Esophagus squamous epithelium (tissue), 5 donors: ENCODE measurements at places on chromosomes 16 and 17.
A peak's percentile ranks its signal among the peaks of the same experiment; 100 is the strongest.

GRCh38 chr17:72145962-72146361, 25.1 kb downstream of the SOX9 start:
- H3K36me3 ChIP-seq: no peaks in the 10 kb centered on the region
- DNase-seq: no peak
- peaks cover 18% of the 10 kb centered on the region for H3K27me3 ChIP-seq
- no peak overlapping the region for H3K27ac ChIP-seq

DNA sequence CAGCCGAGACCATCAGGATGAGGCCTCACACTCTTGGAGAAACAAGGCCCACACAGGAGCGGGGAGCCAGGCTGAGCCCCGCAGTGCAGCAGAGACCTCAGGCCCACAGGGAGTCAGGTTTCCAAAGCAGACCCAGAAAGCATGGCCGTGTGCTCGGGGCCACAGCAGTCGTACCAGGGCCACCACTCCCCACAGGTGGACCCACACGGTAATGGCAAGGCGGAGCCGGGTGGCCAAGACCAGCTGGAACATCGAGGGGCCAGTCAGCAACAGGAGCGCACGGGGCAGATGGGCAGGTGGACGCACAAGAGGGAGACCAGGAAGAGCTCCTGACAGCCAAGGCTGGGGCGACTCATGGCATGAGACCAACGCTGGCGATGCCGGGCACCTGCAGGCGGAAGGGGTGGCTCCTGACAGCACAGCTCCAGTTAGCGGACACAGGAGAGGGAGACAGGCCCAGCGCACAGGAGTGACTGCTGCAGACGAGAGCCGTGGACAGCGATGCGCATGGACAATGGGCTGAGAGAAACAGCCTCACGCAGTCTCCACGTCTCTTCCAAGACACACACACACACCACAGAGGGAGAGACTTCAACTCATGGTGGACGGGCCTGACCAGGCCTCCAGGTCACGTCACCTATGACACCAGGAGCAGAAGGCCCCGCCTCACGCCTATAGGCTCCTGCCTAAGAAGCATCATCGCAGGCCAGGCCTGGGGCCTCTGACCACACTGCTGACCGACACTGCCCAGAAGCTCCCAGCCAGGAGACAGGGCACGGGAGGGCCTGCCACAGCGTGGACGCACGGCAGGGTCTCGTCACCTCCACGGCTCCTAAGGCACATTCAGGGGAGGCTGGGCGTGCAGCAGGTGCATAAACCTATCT, 58.6 kb downstream of the ZNF778 start:
- H3K4me3 ChIP-seq: no peak overlapping the region
- H3K4me1 ChIP-seq: no peaks in the 10 kb centered on the region
- DNase-seq: no peak

DNA sequence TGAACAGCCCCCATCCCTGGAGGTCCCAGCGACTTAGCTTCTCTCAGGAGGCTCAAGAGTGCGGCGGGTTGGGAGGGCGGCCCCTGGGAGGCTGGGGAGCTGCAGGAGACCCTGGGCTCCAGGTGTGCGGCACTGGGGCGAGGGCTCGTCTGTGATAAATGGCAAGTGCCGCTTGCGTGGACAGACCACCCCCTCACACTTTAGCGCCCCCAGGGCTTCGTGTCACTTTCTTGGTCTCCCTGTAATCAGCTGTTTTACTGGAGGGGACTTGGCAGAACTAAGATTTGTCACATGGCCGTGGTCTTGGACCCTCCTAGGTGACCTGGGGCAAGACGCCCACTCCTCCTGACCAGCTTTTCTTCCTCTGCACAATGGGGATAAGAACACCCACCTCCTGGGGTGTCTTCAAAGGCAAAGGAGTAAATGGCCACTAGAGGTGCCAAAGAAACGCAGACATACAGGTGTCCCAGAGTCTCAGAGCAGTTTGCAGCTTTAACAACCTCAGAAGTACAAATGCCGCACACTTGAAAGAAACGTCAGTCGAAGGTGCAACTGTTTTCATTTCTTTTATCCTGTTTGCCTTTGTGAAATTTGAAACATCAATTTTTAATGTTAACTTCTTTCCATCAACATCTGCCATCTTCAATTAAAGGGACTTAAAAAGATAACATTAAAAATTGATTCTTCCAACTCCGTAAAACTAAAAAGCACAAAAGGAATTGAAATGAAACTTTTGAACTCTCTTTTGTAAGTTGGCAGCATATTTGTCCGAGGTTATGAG, 946 bp downstream of the OSGIN1 start:
- H3K36me3 ChIP-seq: peaks cover 11% of the 10 kb centered on the region
- no peak for DNase-seq
- no peaks in the 10 kb centered on the region for H3K27me3 ChIP-seq
- H3K4me1 ChIP-seq: peaks cover 29% of the 10 kb centered on the region
- peak overlapping the region; percentile 84 for H3K4me3 ChIP-seq

- H3K4me1 ChIP-seq: peaks cover 16% of the 10 kb centered on the region
- H3K27me3 ChIP-seq: no peaks in the 10 kb centered on the region
- no peak for DNase-seq
- no peak overlapping the region for H3K27ac ChIP-seq
Observed at GRCh38 chr16:84633622-84634021, 14.7 kb upstream of the KLHL36 start.

- no peaks in the 10 kb centered on the region for H3K36me3 ChIP-seq
- no peak for DNase-seq
- H3K4me3 ChIP-seq: no peak overlapping the region
- no peaks in the 10 kb centered on the region for H3K27me3 ChIP-seq
- H3K4me1 ChIP-seq: peaks cover 9% of the 10 kb centered on the region
- no peak overlapping the region for H3K27ac ChIP-seq
Observed at GRCh38 chr17:57424777-57425188, 168.5 kb downstream of the MSI2 start.

- H3K4me1 ChIP-seq: peaks cover 21% of the 10 kb centered on the region
- H3K36me3 ChIP-seq: no peaks in the 10 kb centered on the region
- no peaks in the 10 kb centered on the region for H3K27me3 ChIP-seq
- H3K4me3 ChIP-seq: no peak overlapping the region
Observed at GRCh38 chr17:69480245-69480644, 65.7 kb downstream of the MAP2K6 start.

DNA sequence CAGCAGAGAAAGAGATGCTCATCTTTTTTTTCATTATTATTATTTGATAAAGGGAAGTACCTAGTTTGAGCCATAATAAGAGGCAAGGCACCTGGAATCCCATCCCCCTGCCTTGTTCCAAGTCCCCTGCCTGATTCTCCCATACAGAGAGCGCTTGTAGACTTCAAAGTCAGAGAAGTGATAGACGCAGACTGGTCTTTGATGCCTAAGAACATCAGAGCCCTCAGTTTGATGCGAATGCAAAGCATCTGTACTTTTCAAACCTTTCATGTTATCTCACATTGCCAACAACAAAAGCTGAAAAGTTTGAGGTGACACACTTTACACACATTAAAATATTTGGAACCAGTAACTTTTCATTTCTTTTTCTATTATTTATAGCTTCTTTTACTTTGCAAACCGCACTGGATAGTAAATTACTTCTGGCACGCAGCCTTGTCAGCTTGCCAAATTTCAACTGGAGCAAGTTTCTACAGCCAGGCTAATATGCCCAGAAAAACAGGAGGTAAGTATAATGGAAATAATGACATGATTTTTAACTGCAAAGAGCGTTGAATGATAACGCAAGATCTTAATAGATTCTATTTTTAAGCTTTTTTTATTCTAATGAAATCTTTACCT, 5.9 kb upstream of the UTP6 start:
- no peak overlapping the region for H3K27ac ChIP-seq
- no peaks in the 10 kb centered on the region for H3K36me3 ChIP-seq
- H3K4me3 ChIP-seq: no peak overlapping the region

GRCh38 chr17:78323826-78324390, 36.0 kb downstream of the SOCS3 start:
- no peaks in the 10 kb centered on the region for H3K27me3 ChIP-seq
- no peak for DNase-seq
- peak overlapping the region; percentile 94 for H3K27ac ChIP-seq
- no peak overlapping the region for H3K4me3 ChIP-seq

DNA sequence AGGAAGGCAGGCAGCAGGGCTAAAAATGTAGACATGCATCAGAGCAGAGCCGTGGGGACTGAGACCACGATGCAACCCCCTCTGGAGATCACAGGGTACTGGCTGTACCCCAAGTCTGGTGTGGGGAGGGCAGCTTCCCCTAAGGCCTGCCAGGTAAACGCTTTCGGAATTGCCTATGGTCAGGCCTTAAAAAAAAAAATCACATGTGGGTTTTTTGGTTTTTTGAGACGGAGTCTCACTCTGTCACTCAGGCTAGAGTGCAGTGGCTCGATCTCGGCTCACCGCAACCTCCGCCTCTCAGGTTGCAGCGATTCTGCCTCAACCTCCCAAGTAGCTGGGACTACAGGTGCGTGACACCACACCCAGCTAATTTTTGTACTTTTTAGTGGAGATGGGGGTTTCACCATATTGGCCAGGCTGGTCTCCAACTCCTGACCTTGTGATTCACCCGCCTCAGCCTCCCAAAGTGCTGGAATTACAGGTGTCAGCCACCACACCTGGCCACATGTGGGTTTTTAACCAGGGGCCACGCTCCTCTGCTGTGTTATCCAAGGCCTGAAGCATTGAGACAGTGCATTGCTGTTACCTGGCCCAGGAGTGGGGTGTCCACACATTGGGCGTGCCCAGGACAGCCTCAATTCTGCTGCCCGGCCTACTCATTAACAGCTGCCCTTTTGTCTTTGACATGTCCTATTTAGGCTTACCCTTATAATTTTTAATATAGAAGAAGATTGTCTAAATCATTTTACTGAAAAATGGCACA, 50.4 kb downstream of the LITAF start:
- no peak overlapping the region for H3K4me3 ChIP-seq
- H3K27ac ChIP-seq: no peak overlapping the region
- no peaks in the 10 kb centered on the region for H3K36me3 ChIP-seq
- no peak for DNase-seq

DNA sequence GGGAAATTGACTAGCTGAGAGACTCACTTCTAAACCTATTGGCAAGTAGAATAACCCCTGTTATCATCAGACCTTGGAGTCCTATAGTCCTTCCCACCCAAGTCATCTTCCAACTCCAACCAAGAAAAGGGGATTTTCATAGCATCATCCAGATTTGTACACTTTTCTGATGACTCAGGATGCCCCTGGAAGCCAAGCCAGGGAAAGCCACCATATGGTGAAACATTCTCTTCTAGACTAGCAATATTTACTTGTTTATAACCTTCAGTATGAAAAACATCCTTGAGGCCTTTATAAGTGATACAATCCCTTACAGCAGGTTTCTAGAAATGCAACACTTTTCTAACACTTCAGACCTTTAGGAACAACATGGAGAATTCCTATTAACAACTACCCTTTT, 618.8 kb upstream of the CDH11 start:
- no peak overlapping the region for H3K27ac ChIP-seq
- no peaks in the 10 kb centered on the region for H3K36me3 ChIP-seq
- H3K4me3 ChIP-seq: no peak overlapping the region
- no peaks in the 10 kb centered on the region for H3K4me1 ChIP-seq
- no peaks in the 10 kb centered on the region for H3K27me3 ChIP-seq

DNA sequence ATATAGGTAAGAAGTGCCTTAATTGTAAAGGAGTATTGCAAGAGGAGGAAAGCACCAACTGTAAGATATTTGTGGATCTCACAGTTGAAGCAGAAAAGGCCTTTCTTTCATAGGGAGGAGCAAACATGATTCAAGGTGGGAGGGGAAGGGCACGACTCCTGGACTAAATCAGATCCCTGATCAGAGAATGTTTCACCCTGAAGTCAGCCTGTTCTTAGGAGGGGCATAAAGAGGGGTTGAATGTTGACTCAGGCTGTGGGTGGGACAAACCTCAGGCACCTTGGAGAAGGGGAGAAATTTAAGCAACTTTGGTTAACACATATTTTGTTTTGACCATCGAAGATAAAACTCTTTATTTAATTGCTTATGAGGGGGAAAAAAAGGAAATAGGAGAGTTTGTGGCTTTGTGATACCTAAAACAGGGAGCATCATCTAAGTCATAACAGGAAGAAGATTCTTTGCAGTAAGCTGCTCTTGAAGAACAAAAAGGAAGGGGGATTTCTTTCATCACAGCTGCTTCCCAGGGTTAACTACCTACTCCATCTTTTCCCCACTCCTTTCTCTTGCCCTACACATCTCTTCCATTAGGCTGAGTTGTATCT, 158.6 kb upstream of the ZNF267 start:
- no peak overlapping the region for H3K4me3 ChIP-seq
- DNase-seq: no peak
- H3K36me3 ChIP-seq: no peaks in the 10 kb centered on the region
- H3K27me3 ChIP-seq: no peaks in the 10 kb centered on the region
- H3K4me1 ChIP-seq: peaks cover 12% of the 10 kb centered on the region
- no peak overlapping the region for H3K27ac ChIP-seq

GRCh38 chr17:27415120-27415795, 41.0 kb upstream of the KSR1 start:
- DNase-seq: no peak
- no peak overlapping the region for H3K4me3 ChIP-seq
- no peaks in the 10 kb centered on the region for H3K4me1 ChIP-seq
- H3K36me3 ChIP-seq: no peaks in the 10 kb centered on the region

- no peak overlapping the region for H3K27ac ChIP-seq
- no peaks in the 10 kb centered on the region for H3K4me1 ChIP-seq
- no peak for DNase-seq
Observed at GRCh38 chr16:82470016-82470415, 156.8 kb upstream of the CDH13 start.

GRCh38 chr16:2048116-2048543, 345 bp downstream of the TSC2 start:
- peak overlapping the region; percentile 97 for H3K4me3 ChIP-seq
- no peak for DNase-seq
- peaks cover 61% of the 10 kb centered on the region for H3K4me1 ChIP-seq
- peak overlapping the region; percentile 88 for H3K27ac ChIP-seq
- H3K36me3 ChIP-seq: peaks cover 45% of the 10 kb centered on the region

DNA sequence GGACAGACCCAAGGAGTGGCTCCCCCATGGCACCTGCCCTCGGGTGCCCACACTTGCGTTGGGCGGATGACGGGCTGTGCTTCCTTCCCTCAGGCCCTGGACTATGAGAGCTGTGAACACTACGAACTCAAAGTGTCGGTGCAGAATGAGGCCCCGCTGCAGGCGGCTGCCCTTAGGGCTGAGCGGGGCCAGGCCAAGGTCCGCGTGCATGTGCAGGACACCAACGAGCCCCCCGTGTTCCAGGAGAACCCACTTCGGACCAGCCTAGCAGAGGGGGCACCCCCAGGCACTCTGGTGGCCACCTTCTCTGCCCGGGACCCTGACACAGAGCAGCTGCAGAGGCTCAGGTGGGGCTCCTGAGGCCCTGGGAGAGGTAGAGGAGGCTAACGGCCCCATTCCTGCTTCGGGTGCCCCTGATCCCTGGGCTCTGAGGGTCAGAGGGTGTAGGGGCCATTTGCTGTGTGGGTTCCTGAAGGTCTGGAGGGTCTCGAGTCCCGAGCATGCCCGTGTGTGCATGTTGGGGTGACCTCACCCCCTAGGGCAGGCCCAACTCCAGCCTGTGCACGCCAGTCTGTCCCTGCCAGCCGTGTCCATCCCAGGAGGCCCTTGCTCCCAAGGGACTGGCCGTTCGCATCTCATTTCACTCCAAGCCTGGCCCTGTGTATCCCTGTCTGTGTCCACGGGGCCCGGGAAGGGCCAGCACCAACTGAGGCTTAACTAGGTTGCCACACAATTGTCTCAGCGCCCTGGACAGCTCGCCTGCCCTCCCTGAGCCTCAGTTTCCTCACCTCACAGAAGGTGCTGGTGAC, 10.0 kb downstream of the SLC22A31 start:
- H3K27me3 ChIP-seq: no peaks in the 10 kb centered on the region
- H3K27ac ChIP-seq: no peak overlapping the region
- H3K4me3 ChIP-seq: no peak overlapping the region
- DNase-seq: no peak
